ENCODE measurements at places on chromosomes 7 and 10. TPM values are rescaled to one million over a fixed set of nuclear protein-coding genes. Genes with fewer than 3 reads are reported as not detected.

The CHCHD2 gene
- 726 TPM for total RNA-seq

- no peak for DNase-seq
Observed at GRCh38 chr10:132972986-132973902, 30.9 kb upstream of the CFAP46 start.

GRCh38 chr7:128672927-128673517 lies 930 bp downstream of the GARIN1A start:
- DNase-seq: peak; percentile 54

- DNase-seq: no peak
Observed at GRCh38 chr10:79340646-79341244, 6.5 kb upstream of the PPIF start.

DNA sequence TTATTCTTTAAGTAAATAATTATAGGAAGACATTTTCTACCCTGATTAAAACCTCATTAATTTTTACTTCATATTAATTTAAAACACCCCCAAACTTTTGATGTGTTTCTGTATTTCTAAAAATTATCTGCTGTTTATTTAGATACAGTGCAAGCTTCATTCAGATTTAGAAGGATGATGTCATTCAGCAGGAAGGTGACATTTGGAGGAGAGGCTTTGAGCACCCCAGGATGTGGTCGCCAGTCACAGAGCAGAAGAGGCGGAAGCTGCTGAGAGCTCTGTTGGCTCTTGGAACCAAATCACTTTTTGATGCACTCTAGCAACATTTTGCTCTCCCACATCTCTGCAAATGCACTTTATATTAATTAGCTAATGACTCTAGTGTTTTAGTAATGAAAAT lies 233.9 kb upstream of the CACNA2D1 start:
- peak; percentile 77 for DNase-seq

The CPXM2 gene
- not detected for total RNA-seq

The KNDC1 gene
- total RNA-seq: not detected

The SOSTDC1 gene
- not detected for total RNA-seq

GRCh38 chr10:130224228-130224627 lies 88.0 kb downstream of the GLRX3 start:
- no peak for DNase-seq

- DNase-seq: no peak
Observed at GRCh38 chr10:78684947-78685346, 383.8 kb upstream of the ZMIZ1 start.

- DNase-seq: no peak
Observed at GRCh38 chr7:40329601-40330153, 194.9 kb downstream of the SUGCT start.

The MEST gene
- 6.8 TPM for total RNA-seq

DNA sequence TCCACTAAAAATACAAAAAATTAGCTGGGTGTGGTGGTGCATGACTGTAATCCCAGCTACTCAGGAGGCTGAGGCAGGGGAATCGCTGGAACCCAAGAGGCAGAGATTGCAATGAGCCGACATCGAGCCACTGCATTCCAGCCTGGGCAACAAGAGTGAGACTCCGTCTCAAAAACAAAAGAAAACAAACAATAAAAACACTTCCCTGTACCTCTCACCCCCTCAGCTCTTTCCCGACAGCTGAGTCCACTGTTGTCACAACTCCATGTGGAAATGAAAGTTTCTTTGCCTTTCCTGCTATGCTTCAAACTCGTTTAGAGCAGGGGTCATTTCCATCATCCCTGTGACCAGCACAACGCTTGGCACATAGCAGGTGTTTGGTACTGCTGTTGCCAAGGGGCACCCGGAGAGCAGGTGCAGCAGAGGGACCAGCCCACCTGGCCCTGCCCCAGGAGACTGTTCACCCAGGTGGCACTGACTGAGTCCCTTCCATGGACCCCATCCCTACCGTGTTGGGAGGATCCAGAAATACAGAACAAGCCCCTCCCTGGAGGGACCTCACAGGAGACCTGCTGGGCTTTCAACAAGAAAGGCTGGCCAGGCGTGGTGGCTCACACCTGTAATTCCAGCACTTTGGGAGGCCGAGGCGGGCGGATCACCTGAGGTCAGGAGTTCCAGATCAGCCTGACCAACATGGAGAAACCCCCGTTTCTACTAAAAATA lies 4.9 kb downstream of the TMEM130 start:
- no peak for DNase-seq

- no peak for DNase-seq
Observed at GRCh38 chr10:80460399-80461207, 6.5 kb downstream of the TSPAN14 start.

The H2BK1 gene
- not detected for total RNA-seq

The CALML3 gene
- total RNA-seq: not detected

GRCh38 chr10:101003639-101004206 lies 4.1 kb downstream of the LZTS2 start:
- no peak for DNase-seq

DNA sequence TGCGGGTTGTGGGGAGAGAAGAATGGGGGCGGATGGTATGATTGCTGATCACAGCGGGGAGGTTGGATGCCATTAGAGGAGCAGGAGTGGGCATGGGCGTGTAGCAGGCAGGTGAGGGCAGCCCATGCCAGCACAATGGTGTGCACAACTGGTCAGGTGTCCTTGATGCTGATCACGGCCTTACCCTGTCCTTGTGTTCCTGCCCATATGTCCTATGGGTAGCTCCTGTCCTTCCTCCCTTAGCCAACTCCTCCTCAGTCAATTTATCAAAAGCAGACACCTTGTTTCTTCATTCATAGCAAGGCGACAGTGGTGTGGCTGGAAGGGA lies 30.7 kb downstream of the WDR86 start:
- no peak for DNase-seq

The ELN gene
- not detected for total RNA-seq

DNA sequence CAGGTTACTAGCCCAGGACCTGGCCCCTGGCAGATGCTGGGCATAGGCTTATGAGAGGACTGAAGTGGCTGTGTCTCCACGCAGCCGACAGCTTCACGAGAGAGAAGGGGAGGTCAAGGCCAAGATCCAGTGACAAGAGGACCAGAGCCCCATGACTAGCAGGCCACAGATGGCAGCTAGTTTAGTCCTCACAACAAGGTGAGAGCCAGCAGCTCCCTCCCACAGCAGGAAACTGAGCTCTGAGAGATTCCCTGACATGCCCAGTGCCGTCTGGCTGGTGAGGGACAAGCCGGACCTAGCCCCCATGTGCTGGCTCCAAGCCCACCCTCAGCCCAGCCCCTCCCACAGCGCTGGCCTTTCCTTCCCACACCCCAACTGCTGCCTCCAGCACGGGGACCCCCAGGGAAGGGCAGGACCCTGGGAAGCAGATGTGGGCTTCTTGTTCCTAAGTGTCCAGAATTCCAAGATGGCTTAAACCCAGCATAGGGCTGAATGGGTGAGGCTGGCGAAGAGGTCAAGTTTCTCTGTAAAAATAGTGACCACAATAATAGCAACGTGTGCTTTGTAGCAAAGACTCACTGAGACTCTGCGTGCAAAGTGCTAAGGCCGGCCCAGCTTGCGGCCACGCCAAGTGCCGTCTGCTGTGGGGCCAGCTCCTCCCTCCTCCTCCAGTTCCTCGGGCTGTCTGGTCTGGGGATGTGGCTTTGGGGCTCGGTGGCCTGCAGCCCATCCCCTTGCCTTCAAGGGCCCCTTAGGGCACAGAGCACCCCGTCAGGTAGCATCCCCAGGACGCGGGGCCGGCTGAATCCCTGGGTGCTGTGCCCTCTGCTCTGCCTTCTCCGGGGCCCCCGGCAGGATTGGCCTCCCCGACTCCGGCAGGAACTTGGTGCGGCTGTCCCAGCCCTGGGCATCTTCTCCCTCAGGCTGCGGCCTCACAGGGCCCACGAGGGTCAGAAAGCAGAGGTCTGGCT lies 7.8 kb upstream of the FAM20C start:
- no peak for DNase-seq

The HKDC1 gene
- total RNA-seq: 0.40 TPM

The CRHR2 gene
- total RNA-seq: not detected

GRCh38 chr7:14839307-14839706 lies 63.2 kb downstream of the DGKB start:
- DNase-seq: no peak

The IRF5 gene
- total RNA-seq: 6.5 TPM

- no peak for DNase-seq
Observed at GRCh38 chr10:117610321-117610720, 67.8 kb downstream of the EMX2 start.

DNA sequence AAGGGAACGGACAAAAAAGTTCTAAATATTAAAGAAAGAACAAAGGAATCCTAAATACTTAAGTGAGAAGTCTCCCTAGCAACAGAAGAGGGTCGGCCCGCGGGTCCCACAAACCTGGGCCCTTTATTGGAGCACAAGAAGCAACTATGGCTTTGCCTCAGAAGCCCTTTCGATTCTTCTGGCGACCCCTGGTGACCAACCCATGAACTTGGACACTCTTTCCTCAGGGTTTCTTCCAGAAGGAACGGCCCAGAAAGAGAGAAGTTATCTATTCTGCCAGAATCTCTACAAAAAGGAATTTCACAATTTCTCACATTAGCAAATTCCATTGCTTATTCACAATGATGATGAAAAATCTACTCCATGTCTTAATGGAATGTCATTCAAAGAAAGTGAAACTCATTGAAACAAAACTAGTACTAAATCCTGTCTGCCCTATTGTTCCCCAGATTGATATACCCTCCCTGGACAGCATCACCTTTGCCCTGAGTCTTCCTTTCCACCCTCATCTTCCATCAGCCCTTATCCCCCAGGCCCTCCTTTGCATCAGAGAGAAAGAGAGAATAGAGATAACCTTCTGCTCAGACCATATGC lies 43.7 kb downstream of the CPVL start:
- peak; percentile 61 for DNase-seq

DNA sequence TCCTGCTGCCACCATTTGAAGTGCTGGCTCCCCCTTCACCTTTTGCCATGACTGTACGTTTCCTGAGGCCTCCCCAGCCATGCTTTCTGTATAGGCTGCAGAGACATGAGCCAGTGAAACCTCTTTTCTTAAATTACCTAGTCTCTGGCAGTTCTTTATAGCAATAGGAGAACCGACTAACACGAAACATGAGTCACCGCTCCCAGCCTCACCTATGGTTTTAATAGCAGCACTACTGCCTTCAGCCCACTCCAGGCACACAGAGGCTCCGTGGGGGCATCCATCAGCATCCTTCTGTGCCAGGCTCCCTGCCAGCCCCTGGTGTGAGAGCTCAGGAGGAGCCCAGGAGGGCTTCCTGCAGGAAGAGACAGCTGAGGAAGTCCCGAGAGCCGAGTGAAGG lies 5.5 kb upstream of the ZNF316 start:
- no peak for DNase-seq

DNA sequence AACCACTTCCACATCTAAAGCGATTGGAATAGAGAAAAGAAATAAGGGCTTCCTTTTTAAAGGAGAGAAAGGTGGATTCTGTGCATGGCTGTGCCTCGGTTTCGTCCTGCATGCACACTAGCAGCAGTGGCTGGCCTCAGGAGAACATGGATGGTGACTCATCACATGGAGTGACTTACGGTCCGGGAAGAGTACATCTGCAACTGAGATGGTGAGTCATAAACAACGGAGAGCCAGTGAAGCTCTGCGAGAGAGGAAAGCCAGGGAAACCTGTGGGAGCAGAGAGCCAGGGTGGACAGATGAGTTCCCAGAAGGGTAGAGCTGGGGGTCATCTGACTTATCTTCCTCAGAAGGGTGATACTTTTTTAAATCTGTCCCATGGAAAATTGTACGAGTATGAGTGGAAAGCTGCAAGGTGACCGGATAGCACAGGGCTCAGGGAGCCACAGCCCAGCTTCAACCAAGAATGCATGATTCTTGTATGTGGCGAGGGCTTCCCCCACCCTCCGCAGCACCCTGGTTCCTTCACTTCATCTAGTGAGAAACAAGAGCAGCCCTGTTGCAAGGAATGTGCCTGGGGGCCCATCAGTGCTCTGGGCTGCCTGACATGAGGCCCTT lies 259.1 kb downstream of the KLF6 start:
- DNase-seq: no peak

The TYSND1 gene
- 20.0 TPM for total RNA-seq

The TMEM26 gene
- not detected for total RNA-seq

The TDRD1 gene
- 0.05 TPM for total RNA-seq

- DNase-seq: no peak
Observed at GRCh38 chr7:75937958-75938786, 23.2 kb downstream of the POR start.

The SPDYE16 gene
- total RNA-seq: 0.20 TPM

DNA sequence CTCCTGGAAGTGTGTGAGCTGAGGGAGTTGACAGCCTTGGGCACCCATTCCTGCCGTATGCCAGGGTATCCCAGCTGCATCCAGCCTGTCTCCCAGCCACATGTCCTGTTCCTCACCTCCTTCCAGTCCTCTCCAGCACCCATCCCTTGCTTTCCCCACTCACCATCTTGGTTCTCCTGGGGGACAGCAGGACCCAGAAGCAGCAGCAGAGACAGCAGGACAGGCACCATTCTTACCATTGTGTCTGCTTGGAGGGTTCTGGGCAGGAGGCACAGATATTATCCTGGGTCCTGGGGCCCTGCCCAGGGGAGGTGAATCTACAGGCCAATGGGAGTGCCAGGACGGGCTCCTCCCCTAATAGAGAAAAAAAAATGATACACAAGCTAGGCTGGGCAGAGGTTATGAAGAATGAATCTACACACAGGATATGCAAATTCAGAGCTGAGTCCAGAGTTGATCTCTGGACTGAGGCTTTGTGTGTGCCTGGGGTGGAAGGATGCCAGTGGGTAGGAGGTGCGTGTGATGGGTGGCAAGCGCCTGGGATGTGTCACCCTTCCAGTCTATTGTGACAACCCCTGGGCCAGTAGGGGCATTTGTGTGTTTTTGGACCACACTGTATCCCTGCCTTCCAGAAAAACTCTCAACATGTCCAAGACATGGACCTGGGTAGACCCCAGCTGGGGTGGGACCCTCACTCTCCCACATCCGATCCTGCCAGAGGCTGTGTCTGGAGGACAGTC lies at the start of gene AZGP1:
Gene AZGP1 (minus strand): TSS at position 250 of the 740 bp plus-strand sequence. CDS start 11 bp downstream, at position 239.
- no peak for DNase-seq

DNA sequence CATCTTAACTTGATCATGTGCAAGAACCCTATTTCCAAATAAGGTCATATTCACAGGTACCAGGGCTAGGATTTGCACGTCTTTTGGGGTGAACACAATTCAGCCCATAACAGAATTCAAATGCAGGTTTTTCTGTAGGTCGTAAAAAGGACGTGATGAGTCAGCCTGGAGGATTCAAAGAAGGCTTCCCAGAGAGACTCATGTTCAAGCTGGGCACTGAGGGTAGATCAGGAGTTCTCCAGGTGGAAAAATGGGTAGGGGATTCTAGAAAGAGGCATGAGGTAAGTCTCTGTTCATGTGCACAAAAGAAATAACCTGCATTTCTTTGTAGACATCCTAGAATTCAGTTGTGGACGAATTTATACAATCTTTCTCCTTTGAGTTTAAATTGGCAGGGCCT lies 160.4 kb downstream of the RPS24 start:
- no peak for DNase-seq

- DNase-seq: no peak
Observed at GRCh38 chr7:101782476-101782875, 35.0 kb upstream of the CUX1 start.

GRCh38 chr7:78082556-78082955 lies 284.0 kb downstream of the PHTF2 start:
- DNase-seq: no peak

The GPR15LG gene
- not detected for total RNA-seq

GRCh38 chr10:117284716-117285494 lies 44.0 kb downstream of the SLC18A2 start:
- no peak for DNase-seq

- DNase-seq: no peak
Observed at GRCh38 chr10:71001470-71001869, 113.1 kb upstream of the PCBD1 start.

- DNase-seq: no peak
Observed at GRCh38 chr7:41459623-41460261, 243.1 kb downstream of the INHBA start.

The CLEC2L gene
- not detected for total RNA-seq

All from activated CD8-positive, alpha-beta T cell treated with anti-CD3 and anti-CD28 coated beads for 36 hours (primary cell).